ENCODE measurements at places on chromosomes 5 and 9.
A peak's percentile ranks its signal among the peaks of the same experiment; 100 is the strongest.

DNA sequence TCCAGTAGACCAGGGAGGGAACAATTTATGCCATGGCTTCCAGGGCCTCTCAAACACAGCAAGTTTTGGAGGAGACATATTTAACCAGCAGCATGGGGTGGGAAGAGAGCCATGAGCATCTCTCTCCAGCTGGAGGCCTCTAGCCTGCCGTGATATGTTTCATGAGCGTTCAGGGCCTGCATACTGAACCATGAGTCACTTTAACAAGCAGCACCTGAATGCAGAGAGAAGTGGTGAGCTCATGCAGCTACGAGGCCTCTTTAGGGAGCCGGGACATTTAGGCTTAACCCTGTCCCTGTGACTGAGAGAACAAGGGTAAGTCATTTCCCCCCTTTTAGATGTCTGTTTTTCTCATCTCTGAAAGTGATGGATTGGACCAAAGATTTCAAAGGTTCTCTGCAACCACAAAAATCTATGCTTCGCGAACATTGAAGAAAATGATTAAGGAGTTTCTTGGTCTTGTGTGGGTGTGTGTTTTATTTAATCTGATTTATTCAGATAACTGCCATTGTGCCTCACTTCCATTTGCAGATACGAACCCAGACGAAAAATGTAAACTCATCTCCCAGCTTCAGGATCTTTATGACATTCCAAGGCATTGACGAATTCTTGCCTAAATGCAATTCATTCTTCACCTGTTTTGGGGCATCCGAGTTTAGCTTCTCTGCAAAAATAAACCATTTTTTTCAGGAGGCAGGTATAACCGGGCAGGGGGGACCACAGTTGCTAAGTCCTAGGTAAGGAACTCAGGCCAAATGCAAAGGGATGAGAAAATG lies 157.0 kb downstream of the GABBR2 start:
- peak; percentile 68 for DNase-seq

GRCh38 chr5:54717870-54718269 lies 200.3 kb downstream of the SNX18 start:
- DNase-seq: no peak

DNA sequence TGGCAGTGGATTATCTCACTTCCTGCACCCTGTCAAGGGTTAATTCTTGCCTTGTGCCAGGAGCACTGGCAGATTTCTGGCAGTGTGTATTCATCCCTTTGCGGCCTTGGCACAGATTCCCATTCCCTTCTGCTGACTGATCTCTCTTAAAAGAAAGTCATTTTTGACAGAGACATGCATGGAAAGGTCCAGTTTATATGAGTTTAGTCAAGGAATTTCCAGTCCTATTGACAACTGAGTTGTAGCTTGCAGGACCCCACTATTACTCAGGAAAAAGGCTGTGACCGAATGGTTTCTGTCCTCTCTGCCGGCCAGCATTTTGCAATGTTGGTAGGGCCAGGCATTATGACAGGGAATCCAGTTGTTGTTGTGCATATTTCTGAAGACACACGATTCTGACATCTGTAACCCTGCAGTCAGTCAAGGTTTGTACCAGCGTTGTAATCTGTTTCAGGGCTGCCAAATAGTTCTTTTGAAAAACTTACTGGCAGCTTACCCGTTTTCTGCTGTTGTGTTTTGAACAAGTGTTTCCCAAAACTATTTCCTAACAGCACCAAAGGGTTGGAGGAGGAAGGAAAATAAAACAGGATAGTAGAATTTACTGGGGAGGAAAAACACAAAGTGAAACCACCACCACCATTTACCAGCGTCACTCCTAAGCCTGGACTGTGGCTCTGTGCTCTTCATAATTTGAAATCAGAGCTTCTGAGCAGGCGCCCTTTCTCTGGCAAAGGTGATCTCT lies 243.4 kb upstream of the KLF4 start:
- peak; percentile 62 for DNase-seq

- peak; percentile 94 for DNase-seq
Observed at GRCh38 chr5:150155258-150156026, at the start of gene PDGFRB. TSS of gene PDGFRB (minus strand) at chr5:150155845. CDS start at chr5:150137047, 18,798 bp downstream.

DNA sequence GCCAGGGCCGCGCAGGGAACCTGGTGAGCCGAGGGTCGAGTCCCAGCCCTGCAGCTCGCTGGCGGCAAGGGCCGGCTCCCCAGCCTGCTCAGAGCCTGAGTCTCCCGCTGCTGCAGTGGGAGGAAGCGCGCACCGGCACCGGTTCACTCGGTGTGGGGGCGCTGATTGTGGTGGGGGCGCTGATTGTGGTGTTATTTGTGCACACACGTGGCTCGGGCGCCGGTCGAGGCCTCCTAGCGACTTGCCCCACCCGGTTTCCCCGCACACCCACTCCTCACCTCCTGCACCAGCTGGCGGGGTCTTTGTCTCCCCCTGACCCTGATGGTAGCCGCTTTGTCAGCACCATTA lies 266.7 kb downstream of the NSG2 start:
- no peak for DNase-seq

- no peak for DNase-seq
Observed at GRCh38 chr5:10559871-10560270, 4.0 kb upstream of the ANKRD33B start.

DNA sequence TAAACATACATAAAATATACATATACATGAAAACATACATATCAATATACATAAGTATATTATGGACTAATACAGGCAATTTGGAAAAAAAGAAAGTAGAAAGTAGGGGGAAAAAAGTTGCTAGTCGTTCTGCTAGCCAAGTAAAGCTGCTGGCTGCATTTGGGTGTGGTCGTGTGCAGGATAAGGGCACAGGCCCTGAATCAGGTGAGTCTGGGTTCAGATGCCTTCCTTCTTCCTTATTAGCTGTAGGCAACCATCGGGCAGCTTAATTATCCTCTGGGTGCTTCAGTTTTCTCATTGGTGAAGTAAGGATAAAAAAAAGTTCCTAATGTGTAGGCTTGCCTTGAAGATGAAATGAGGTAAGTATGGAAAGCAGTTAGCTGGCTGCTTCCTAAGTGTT lies 59.2 kb upstream of the SPRY4 start:
- no peak for DNase-seq

- peak; percentile 17 for DNase-seq
Observed at GRCh38 chr9:114777821-114778609, 27.8 kb downstream of the TNFSF15 start.

- DNase-seq: no peak
Observed at GRCh38 chr9:31588006-31588405, 796.4 kb upstream of the ACO1 start.

DNA sequence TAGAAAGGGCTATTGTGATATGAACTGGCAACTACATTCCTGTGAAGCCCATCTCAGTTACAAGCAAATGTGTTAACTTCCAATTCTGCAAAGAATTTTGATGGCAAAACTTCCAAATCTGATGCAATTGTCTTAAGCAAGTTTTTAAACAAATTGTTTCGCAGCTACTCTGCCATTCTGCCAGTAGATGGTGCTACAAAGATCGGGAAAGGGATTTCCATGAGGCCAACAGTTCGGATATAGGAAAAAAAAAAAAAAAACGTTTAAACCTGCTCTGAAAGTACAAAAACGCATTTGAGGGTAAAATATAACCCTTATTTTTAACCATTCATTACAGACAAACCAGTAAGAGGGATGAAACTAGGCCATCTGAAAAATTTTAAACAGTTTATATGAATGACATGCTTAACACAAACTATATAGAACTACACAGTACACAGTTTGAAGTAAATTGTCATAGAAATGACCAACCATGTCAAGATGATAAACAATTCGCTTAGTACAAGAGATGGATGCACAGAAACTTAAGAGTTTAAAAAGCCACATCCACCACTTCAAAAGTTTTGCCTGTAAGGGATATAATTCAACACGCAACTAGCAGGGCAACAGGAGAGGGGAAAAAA lies 2.2 kb downstream of the HNRNPA0 start:
- peak; percentile 57 for DNase-seq

GRCh38 chr9:92147030-92147851 lies 32.0 kb upstream of the SPTLC1 start:
- DNase-seq: peak; percentile 75

- peak; percentile 83 for DNase-seq
Observed at GRCh38 chr9:112097712-112098688, 77.1 kb downstream of the SUSD1 start.

GRCh38 chr5:84281383-84281782 lies 103.3 kb downstream of the EDIL3 start:
- no peak for DNase-seq

DNA sequence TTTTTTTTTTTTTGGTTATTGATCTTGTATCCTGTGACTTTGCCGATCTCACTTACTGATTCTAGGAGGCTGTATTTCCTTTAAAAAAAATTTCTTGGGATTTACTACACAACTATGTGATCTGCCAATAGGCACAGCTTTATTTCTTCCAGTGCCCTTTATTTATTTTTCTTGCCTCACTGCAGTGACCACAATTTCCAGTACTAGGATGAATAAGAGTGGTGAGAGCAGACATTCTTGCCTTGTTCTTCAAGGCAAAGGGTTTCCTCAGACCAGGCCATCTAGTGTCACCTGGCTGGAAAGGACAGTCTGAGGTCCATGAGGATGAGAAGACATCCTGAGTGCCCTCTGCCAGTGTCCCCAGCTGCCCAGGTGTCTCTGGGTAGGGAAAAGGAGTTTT lies 265.4 kb downstream of the SPOCK1 start:
- DNase-seq: no peak

DNA sequence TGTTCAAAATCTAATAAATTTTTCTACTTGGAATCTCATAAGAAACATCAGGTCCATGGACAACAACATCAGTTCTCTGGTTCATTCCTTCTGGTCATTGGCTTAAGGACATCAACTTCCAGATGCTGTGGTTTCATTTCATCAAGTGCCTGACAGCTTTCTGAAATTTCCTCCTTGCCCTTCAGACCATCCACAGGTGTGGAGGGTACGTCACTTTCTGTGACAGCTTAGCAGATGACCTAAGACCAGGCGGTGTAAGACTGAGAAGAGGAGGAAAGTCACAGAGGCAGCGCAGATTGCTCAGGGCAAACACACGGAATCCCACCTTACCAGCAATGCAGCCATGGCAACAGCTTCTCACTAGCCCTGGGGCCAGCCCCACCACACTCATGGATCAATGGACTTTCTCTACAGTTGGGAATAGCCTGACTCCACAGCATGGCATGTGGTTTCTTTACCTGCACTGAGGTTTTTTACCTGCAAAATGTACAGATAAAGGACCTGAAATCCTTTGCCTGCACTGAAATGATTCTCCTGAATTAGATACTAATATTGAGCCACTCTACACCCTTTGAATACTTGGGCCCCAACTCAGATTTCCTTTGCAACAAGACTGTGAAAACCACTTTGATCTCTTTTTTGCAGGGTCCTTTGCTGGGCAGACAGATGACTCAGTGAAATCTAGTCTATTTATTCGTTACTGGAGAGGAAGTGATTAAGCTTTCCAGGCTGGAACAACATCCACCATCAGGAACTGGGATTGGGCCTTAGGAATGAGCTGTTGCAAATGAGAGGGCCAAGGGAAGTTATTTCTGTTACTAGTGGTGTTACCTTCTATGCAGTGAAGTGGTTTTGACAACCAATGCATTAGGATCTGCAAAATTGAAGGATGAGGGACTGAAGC lies 26.9 kb downstream of the TICAM2 start:
- DNase-seq: peak; percentile 46

DNA sequence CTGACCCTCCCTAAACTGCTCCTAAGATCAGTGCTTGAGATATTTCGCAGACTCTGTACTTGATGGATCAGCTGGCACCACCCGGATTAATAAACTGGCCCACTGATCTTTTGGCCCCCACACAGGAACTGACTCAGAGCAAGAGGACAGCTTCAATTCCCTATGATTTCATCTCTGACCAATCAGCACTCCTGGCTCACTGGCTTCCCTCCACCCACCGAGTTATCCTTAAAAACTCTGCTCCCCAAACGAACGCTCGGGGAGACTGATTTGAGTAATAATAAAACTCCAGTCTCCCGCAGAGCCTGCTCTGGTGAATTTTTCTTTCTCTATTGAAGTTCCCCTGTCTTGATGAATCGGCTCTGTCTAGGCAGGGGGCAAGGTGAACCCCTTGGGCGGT lies 36.5 kb upstream of the CD180 start:
- DNase-seq: no peak

DNA sequence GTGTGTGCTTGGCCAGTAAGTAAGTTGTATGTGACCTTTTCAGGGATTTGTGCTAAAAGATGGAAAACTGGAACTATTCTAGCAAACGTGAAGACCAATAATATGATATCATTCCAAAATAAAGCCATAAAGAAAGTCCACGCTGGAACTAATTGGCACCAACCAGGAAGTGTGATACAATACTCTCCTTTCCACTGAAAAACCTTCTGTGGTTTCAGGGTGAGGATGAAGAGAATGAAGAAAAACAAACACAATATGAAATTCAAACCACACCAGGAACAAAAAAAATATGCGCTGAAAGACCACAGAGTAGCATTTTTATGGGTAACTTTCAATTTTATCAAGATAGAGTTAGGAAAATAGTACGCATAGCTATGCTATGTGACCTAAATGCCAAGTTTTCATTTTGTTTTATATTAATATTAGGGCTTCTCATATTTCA lies 105.8 kb downstream of the EFNA5 start:
- DNase-seq: no peak

DNA sequence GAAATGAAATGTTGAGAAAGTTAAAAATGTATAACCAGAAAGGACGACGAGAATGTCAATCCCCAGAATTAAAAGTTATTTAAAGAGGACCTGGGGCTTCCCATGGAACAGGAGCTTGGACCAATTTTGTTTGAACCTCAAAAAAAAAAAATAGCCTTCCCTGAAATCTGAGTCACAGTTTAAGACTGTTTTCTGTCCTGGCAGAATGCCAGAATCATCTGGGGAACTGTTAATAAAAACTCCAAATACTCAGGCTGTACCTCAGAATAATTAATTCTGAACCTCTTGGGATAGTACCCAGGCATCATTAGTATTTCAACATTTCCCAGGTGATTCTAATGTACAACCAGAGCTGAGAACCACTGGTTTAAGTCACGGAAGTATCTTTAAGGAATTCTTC lies 102.2 kb upstream of the SLCO6A1 start:
- DNase-seq: no peak

DNA sequence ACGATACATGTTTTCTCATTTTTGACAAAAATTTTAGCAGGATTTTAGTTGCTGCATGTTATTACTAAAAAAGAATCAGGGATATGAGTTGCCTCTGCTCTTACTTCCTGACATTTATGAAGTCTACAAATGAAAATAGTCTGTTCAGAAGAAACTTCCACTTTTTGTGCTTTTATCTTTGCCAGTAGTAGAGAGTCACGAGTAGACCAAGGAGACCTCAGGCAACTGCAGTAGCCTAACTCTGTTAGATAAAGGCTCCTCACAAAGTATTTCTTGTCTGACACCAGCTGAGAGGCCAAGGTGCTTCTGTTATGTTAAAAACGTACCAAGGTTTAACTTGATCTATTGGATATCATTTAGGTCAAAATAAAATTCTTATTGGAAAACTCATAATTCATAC lies 333.9 kb downstream of the NR2F1-AS1 start:
- no peak for DNase-seq

DNA sequence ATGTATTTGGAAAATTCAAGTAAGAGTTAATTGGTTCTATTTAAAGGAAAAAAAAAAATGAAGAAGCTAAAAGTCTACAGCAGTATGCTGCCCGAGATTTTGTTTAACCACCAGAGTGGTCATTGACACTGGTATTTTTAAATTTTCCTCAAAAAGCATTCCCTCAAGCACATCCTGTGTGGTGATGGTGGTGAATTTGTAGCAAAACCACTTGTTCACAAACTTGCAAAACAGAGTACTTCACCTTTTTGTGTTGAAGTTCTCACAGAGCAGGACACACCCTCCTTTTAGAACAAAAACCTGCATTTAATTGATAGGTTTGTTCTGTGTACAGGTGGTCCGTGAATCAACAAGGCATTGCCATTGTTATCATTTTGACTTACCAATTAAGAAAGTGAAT lies 374.2 kb downstream of the EFNA5 start:
- no peak for DNase-seq

- DNase-seq: no peak
Observed at GRCh38 chr5:52767766-52768480, 19.8 kb upstream of the ITGA1 start.
